ENCODE measurements at places on chromosomes 5 and 9.

GRCh38 chr9:86389628-86390027 is 35.4 kb upstream of the TUT7 start:
- DNase-seq = no peak

- no peak for DNase-seq
These were observed 134.2 kb downstream of the CDH10 start for GRCh38 chr5:24510523-24510988.

DNA sequence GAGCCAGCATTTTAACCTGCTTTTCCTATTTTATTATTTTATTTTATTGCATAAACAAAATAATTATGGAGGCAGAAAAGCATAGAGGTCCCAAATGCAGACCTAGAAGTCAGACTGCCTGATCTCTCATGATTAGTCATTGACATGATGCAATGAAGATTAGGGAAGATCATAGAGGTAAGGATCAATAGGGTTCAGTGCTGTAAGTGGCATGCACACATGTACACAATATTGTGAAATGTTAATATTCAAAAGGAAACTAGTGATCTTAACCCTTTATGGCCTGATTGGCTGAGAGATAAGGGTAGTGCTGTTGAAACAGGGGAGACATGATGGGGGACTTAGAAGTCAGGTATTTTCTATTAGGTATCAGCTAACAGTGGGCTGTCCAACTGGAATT is 1.1 kb upstream of the FRRS1L start:
- no peak for DNase-seq

DNA sequence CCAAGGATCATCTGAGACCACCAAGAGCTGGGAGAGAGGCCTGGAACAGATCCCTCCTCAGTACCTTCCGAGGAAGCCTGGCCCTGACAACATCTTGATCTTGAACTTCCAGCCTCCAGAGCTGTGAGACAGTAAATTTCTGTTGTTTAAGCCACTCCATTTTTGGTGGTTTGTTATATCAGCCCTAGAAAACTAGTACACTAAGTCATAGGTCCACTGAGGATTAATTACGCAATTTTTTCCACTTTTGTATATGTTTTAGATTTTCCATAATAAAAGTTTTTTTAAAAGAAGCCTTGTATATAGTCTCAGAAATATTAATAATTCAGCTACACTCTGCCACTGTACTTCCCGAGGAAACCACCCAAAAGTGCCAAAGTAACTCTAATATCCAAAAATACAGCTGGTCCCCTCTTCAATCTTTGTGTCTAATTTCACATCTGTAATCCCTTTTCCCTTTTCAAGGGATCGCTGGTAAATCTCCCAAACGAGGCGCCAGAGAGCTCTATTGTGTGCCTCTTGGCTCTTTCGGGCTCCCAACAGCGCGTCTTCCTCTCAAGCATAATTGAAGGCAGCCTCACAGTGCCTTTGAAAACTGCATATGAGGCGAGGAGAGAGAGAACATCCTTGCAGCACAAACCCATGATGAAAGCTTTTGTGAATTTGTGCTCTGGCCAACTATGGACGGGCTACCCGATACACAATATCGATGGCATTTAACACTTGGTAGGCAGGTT is 32.7 kb downstream of the PRUNE2 start:
- no peak for DNase-seq

DNA sequence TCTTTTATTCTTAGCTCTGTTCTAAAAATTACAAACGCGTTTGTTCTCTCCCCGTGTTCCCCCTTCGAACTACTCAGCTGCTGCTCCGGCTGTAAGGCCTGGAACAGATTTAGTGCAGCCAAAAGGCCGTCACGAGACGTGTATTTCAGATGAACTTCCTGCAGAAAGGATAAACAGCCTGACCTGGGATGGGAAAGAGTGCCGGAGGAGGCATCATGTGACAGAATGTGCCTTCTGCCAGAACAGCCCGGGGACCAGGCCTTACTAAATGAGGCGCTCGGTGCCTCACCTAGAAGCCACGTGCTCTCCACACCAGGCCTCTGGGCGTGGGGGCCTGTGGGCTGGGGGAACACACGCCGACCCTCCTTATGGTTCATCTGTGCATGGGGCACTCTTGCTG is 94.7 kb downstream of the PPARGC1B start:
- DNase-seq = peak; percentile 62

Measured in gastrocnemius medialis (tissue), 4 donors.